Femur (tissue), 1 donor: ENCODE measurements at places on chromosomes 4 and X.

DNA sequence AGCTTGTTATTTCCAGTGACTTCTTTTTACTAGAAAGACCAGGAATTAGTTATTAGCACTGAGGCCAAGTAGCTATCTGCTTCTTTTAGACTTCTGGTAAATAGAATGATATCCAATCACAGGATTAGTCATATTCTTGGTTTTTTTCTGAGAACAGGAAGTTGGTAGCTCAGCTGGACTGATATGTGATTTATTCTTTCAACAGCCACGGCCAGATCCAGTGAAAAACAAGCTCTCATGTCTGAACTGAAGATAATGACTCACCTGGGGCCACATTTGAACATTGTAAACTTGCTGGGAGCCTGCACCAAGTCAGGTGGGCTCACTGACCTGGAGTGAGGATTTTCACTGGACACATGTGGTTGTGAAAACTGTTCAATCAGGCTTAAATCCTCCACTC, 48.6 kb downstream of the PDGFRA start:
- no peak for DNase-seq

DNA sequence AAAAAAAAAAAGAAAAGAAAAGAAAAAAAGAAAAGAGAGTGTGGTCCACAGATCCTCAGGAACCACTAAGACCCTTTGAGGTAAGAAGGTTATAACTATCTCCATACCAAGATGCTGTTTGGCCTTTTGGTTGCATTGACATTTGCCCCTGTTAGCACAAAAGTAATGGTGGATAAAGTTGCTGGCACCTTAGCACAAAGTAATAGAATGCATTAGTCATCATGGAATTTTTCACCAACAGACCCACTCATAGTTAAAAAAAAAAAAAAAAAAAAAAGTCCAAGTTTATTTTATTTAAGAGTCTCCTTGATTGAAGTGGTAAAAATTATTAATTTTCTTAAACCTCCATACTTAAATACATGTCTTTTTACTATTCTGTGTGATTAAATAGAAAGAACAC, 78.4 kb upstream of the RBPJ start:
- DNase-seq, result no peak

- DNase-seq, result no peak
Observed at GRCh38 chr4:172666711-172667368, 501.8 kb upstream of the GALNT7 start.

DNA sequence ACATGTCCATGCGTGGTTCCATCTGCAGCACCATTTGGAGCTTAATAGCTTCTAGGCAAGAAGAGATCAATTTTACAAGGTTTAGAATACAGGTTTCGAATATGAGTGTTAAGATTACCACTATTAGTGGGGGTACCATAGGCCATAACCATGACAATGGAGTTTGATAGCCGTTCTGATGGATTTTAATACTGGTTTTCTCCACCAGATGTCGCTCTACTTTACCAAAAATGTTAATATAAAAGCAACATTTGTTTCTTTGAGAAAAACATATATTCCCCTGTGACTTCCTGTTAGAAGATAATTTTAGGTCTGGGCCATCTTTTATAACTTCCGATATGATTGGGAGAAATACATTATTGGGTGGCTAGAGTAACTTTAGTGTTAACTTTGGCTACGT, 499.7 kb upstream of the POU3F4 start:
- DNase-seq, result no peak

DNA sequence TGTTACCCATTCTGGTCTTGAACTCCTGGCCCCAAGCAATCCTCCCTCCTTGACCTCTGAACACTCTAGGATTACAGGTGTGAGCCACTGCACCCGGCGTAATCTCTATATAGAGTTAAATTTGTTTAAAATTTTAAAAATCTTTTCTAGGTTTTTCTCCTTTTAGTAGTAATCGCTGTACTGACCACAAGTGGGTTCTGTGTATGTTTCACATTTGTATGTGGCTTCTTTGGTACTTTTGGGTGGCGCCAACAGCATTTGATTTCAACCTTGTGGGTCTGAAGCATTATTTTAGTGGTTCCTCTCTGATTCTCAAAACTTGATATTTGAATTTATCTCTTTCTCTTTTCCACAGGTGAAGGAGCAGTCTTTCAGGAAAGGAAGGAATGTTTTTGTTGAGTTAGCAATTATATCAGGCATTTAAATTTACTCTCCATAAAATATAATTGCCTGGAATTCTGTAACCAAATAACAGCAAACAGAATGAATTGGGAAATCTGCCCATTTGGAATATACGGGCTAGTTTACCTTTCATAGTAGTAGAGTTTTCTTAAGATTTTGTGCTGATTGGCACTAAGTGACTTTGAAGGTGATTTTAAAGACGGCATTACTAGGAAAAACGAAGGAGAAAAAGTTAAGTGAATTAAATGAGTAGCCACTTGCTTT, 29.5 kb downstream of the ARHGAP10 start:
- no peak for DNase-seq

DNA sequence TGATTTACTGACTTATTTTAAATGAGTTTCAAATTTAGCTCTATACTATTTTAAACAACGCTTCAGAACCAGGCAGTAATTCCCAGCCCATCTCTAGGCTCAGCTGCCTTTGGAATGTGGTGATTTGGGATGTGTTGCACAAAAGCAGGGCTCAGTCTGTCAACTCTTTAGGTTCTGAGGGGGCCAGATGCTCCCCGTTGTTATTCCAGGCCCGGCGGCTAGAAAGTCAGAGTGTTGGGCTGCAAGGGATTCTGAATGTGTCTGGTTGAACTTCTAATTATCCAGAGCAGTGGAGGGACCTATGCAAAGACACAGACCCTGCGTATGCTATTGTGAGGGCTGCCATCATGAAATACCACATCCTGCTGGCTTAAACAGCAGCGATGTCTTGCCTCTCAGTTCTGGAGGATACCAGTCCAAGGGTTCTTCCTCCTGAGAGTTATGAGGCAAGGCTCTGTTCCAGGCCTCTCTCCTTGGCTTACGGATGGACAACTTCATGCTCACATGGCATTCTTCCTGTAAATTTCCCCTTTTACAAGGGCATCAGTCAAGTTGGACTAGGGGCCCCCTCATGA, 123.2 kb upstream of the TRIM2 start:
- DNase-seq, result no peak

DNA sequence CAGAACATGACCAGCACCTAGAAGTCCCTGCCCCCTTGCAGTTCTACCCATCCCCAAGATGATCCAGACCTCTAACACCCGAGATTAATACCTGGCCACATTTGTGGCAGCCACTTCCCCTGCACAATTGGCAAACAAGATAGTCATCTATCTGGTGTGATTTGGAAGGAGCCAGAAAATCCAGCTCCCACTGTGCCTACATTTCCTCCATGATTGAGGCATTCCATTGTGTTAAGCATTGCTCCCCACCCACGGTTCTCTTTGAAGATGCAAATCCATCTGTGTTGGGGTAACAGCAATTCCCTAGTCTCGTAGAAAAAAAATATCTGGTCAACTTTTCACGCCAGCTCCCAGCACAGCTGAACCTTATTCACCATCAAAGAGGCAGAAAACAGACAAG, 405.0 kb downstream of the BCOR start:
- DNase-seq, result no peak

GRCh38 chr4:46399440-46399839, 9.5 kb upstream of the GABRA2 start:
- no peak for DNase-seq

DNA sequence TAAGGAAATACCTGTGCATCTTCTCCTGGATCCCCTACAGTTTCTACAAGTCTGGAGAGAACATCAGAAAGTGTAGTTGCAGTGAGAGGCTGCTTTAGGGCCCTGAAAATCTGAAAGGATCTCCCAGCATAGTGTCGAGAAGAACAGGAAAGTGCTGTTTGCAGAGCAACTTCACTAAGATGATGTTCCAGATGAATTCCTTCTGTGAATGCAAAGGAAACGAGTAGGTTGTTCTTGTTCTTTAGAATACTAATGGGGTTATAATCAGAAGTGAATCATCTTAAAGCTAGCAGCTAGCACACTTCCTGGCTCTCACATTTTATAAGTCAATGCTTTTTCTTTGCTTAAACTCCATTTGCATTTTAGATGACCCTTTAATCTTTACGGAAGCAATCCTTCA, 53.7 kb downstream of the ZAR1 start:
- no peak for DNase-seq

- DNase-seq, result no peak
Observed at GRCh38 chr4:89109841-89110540, 1.3 kb upstream of the TIGD2 start.

DNA sequence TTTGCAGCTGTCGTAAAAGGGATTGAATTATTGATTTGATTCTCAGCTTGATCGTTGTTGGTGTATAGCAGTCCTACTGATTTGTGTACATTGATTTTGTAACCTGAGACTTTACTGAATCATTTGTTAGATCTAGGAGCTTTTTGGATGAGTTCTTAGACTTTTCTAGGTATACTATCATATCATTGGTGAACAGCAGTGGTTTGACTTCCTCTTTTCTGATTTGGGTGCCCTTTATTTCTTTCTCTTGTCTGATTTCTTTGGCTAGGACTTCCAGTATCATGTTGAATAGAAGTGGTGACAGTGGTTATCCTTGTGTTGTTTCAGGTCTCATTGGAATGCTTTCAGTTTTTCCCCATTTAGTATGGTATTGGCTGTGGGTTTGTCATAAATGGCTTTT, 8.4 kb downstream of the APOOL start:
- DNase-seq, result no peak

- DNase-seq, result no peak
Observed at GRCh38 chr4:14644580-14645282, 357.6 kb upstream of the CPEB2 start.

GRCh38 chr4:47462799-47463234, 685 bp downstream of the COMMD8 start:
- no peak for DNase-seq

- no peak for DNase-seq
Observed at GRCh38 chr4:24611575-24611974, 27.2 kb upstream of the DHX15 start.

GRCh38 chrX:585115-585808, 45.3 kb upstream of the SHOX start:
- DNase-seq, result no peak

DNA sequence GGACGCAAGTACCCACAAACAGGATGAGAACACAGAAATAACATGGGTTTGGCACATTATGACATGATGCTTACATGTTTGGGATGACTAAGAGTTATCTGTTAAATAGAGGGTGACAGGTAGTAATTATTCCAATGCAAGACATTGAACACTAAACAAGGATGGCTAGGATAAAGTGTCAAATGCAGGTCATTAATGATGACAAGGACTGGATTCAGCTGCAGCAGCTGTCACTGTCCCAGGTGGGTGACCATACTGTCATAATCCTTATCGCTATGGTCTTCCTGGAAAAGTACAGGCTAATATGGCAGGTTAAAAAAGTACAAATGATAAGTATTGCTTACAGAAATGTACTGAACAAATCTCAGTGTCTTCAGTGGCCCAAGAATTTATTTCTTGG, 123.9 kb downstream of the ANTXR2 start:
- no peak for DNase-seq

DNA sequence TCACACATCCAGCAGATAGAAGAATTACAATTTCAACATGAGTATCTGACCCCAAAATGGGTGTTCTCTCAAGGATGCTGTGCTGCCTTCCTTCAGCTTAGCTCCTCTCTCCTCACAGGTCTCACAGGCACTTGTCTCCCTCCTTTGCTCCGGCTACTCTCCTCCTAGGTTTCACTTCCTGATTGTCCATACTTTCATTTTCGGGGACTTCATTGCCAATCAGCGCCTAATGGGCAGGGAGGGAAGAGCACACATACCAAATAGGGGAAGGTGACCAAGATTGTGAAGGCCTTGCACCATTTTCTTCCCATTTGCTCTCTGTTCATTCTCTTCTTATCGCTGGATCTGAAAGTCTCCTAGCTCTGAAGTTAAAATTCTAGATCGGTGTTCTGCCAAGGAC, 125.4 kb upstream of the EOLA2 start:
- no peak for DNase-seq

DNA sequence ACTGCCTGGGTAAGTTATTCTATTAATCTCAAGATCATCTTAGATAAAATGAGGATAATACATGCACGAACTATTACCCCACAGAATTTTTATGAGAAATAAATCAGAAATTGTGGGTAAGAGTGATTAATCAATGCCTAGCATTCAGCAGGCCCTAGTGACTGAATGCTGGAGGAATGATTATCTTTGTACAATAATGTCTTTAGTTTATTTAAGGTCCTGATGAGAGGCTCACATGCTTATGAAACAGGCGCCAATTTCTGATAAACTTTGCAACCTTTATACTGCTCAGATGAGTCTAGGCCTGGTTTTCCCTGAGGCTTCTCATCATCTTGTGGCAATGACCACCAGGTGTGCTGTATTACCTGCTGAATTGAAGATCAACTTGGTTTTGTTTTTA, 27.8 kb upstream of the BMP2K start:
- no peak for DNase-seq

GRCh38 chr4:166518315-166518714, 645.3 kb downstream of the TLL1 start:
- no peak for DNase-seq

- no peak for DNase-seq
Observed at GRCh38 chrX:15812192-15812938, 22.1 kb downstream of the ZRSR2 start.

GRCh38 chr4:153265306-153266047, 61.2 kb downstream of the TRIM2 start:
- DNase-seq, result no peak

- DNase-seq, result no peak
Observed at GRCh38 chr4:151931563-151931962, 170.8 kb upstream of the GATB start.

GRCh38 chrX:4830880-4831557, 1117.6 kb upstream of the PRKX start:
- DNase-seq, result no peak

GRCh38 chr4:139692309-139693012, 26.8 kb downstream of the MGST2 start:
- no peak for DNase-seq

DNA sequence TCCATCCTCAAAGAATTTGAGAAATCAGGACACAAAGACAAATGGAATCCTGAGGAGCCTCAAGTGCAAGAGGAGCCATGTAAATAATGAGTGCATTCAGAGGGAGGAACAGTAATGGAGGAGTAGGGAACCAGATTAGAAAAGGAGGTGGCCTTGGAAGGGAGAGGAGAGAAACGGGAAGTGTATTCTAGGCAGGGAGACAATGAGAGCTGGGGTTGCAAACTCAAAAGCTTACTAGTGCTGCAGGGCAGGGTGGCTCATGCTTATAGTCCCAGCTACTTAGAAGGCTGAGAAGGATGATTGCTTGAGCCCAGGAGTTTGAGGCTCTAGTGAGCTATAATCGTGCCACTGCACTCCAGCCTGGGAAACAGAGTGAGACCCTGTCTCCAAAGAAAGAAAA, 113.2 kb upstream of the LSM6 start:
- no peak for DNase-seq
